ENCODE measurements at places on chromosomes 11 and 22.

DNA sequence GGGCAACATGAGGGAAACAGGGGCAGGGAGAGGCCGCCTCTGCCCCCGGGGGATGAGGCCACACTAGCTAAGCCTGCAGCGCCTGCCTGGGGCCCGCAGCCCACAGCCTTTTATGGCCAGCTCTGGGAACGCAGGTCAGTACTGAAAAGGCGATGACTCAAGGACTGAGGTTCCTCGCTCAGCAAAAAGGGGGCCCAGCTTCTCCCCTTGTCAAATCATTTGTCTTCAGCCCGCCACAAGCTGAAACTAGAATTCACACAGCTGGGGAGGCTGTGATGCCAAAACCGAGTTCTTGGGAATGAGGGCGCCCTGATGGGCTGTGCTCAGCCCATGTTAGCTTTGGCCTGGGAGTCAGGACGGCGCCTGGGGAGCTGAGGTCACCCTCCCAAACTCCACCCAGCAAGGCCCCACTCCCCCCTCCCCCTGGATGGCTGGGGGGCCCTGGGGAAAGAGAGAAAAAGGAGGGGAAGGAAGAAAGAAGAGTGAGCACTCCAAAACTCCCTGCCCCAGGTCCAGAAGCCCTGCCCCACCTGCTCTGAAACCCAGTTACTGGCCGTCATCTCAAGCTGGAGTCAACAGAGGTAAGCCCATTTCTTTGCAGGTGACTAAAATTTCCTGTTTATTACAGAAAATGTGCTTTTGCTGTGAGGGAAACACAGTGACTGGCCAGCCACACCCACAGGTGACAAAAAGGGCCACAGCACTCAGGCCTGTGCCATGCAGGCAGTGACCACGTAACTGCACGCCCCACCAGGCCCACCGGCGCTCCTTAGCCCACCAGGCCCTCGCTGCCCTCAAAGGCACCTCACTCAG lies 13.7 kb downstream of the EHD1 start:
- no peak for DNase-seq

- no peak for DNase-seq
Observed at GRCh38 chr22:37197451-37198257, 9.6 kb upstream of the C1QTNF6 start.

GRCh38 chr11:122285070-122285988 lies 169.3 kb upstream of the BLID start:
- no peak for DNase-seq

DNA sequence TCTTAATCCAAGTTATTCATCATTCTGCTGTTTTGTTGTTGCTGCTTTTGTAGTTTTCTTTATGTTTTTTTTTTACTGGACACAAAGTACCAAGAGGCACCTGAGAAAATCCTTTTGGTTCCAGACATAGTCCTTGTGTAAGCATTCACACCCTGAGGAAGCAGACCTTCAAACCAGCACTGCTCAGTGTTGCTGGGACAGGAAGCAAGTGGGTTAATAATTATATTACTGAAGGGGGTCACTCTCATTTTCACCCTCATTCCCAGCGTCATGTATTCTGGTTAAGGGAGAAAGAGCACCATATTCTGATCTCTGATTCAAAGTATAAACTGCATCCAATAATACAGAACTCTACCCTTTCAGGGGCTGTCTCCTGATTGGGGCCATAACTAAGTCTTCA lies 5.9 kb upstream of the ALKBH3 start:
- DNase-seq: no peak

DNA sequence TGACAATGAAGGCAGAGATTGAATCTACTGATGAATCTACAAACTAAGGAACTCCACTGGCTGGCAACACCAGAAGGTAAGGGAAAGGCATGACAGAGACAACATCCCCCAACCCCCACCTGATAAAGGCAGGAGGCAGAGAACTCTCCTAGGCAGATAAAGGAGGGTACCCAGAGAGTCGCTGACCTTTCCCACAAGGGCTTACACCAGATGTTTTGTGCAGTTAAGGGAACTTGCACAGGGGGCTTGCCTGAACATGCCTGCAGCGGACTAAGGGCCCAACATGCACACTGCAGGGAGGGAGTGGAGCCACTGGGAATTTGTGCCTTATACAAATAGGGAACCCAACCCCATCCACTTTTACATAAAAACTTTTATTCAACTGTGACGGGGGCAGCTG lies 1996.9 kb upstream of the RAG2 start:
- no peak for DNase-seq

- no peak for DNase-seq
Observed at GRCh38 chr11:128854841-128855240, 12.3 kb downstream of the KCNJ1 start.

Data from T-cell (primary cell).